NCI-H1417 treated with DMSO at 0.1 percent for 48 hours (cell line): ENCODE measurements at places on chromosomes 2 and 18.
A peak's percentile ranks its signal among the peaks of the same experiment; 100 is the strongest.

GRCh38 chr2:215868846-215869543, 144.4 kb downstream of the MREG start:
- DNase-seq: no peak

- no peak for DNase-seq
These were observed 27.5 kb downstream of the CDH20 start for GRCh38 chr18:61360404-61361383.

GRCh38 chr2:69642709-69643601, 584 bp downstream of the AAK1 start:
- DNase-seq: peak; percentile 19

- DNase-seq: no peak
These were observed 128.0 kb downstream of the EPHA4 start for GRCh38 chr2:221444106-221444505.

- DNase-seq: no peak
These were observed 4.0 kb upstream of the MREG start for GRCh38 chr2:216017365-216017764.

- no peak for DNase-seq
These were observed 493.8 kb upstream of the NRP2 start for GRCh38 chr2:205188239-205189138.

- DNase-seq: no peak
These were observed 104.0 kb upstream of the REV1 start for GRCh38 chr2:99593692-99594427.

DNA sequence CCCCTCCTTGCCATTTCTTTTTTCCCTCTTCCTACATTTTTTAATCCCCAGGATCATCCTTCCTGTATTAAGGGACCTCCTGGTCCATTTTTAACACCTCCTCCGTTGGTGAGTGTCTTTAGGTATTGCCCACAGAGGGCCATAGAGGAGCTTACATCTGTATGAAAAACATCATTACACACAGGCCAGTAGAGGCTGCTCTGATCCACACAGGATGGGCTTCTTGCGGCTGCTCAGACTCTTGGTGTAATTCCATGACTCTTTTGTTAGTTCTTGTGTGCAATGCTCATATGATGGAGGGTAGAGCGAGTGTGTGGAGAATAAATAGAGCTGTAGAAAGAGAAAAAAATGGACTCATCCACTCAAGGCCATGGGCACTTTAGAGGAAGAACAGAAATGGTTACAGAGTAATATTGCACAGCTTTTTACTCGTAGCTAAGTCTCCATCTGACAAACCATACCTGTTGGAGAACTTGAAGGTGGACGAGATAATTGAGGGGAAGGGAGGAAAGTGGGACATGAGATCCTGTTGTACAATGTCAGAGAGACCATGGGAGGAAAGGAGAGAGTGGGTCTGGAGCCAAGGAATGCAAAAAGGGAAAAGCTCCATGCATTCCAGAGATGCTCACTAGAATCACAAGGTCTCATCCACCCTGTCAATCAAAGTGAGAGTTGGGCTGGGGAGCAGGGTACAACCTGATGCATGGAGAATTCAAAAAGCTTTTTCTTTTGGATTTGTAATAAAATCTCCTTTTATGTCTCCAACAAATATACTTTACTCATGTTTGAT, 129.7 kb upstream of the TNP1 start:
- no peak for DNase-seq

- DNase-seq: no peak
These were observed 56.6 kb downstream of the FAM228A start for GRCh38 chr2:24231461-24231881.

DNA sequence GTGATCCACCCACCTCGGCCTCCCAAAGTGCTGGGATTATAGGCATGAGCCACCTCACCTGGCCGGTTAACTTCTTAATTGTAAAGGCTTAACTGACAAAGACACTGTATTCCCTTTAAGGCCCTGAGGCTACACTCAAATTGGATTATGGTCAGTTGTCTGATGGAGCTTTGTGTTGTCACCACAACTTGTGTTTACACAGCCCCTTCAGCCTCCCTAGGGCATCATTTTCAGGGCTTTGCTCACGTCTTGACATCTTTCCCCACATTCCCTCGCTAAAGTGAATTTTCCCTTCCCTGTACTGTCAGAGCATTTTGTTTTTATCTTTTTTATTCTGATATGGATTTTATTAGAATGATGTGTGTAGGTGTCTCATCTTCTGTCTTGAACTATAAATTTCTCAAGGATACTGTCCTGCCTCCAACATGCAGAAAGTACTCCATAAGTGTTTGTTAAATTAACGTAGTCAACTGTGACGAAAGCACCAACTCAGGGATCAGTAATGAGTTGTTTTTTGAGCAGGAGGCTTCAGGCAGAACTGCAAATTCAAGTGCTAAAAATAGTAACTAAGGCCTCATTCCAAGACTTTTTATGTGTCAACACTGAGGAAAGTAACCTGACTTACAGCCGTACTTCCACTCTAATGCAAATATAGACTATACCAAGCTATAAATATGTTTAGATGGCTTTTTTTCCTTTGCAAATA, 77.1 kb upstream of the NARS1 start:
- peak; percentile 17 for DNase-seq

GRCh38 chr2:59312967-59313940, 1072.1 kb upstream of the FANCL start:
- DNase-seq: no peak

DNA sequence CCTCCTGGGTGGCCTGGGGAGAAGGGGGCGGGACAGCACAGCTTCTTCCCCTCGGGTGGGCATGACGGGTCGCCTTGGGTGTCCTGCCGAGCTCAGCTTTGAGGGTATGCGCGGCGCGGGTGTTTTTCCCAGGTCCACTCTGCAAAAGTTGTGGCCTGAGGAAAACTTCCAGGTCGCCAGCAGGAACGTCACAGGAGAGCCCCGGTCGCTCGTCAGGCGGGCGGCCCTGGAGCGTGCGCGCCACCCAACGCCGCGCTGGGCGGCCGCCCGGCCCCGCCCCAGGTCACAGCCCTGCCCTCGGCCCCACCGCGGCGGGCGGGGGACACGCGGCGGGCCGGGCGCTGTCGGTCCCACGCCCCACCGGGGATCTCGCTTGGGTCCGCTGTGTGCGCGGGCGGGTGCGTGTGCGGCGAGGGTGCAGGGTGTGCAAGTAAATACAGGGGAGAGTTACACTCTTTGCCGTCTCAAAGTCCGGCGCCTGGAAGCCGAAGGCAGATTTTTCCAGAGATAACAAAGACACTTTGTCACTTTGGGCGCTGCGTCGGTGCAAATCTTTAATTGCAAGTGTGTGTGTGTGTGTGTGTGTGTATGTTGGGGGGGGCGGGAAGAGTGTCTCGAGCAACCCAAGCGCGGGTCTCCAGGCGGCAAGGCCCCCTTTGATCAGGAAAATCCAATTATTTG, 616 bp upstream of the SP5 start:
- no peak for DNase-seq

GRCh38 chr18:74116633-74117554, 30.7 kb downstream of the FBXO15 start:
- DNase-seq: peak; percentile 9

DNA sequence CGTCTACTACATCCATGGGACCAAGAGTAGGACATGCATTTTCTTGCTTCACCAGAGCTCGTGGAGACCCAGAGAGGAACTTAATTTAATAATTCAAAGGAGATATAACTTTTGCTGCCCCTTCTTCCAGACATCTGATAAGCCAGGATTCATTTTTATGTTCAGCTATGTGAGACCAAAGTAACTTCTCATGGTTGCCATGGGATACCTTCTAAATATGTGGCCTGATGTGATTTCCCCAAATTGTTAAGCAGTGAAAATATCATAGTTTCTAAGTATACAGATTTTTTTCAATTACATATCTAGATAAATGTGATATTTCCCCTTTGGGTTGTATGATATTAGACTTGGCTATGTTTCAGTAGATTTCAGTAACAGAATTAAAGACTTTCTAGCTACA, 185.5 kb upstream of the FN1 start:
- no peak for DNase-seq

- DNase-seq: no peak
These were observed 1632.8 kb upstream of the CELF4 start for GRCh38 chr18:39198376-39198775.

DNA sequence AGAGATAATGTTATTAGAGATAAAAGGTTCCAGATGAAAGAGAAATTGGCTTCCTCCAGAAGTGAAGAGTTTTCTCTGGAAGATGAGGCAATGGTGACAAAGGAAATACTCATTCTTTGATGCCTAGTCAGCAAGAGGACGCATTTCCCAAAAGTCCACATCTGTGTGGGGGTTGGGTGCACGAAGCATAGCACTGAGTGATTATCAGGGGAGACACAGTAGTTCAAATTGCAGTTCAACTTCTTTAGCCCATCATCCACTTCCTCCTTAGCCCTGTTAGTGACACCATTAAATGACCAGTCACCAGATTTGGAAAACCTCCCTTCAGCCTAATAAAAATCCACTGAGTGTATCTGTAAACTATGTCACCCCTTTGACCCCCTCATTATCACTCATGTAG, 80.9 kb upstream of the PHLPP1 start:
- DNase-seq: no peak

- DNase-seq: no peak
These were observed 1.1 kb downstream of the FECH start for GRCh38 chr18:57585421-57585820.

GRCh38 chr2:126719833-126720351, 63.9 kb downstream of the GYPC start:
- no peak for DNase-seq

- no peak for DNase-seq
These were observed 25.5 kb downstream of the ITPRID2 start for GRCh38 chr2:181916726-181917718.

DNA sequence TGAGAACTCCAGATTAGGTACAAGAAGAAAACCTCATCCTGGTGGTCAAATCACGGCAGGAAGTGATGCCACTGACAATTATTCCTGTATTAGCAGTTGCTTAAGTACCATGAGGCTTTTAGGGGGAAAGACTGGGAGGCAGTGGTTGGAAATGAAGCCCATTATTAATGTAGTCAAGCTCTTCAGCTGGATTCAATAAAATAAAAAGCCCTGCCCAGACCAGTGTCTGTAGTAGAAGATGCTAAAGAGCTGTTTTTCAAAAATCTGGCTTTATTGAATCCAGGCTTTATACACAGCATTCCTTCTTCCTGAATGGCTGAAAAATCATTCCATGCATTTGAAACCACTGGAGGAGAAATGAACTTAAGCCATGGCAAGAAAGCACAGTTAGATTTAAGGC, 155.2 kb downstream of the BCL2 start:
- DNase-seq: no peak

DNA sequence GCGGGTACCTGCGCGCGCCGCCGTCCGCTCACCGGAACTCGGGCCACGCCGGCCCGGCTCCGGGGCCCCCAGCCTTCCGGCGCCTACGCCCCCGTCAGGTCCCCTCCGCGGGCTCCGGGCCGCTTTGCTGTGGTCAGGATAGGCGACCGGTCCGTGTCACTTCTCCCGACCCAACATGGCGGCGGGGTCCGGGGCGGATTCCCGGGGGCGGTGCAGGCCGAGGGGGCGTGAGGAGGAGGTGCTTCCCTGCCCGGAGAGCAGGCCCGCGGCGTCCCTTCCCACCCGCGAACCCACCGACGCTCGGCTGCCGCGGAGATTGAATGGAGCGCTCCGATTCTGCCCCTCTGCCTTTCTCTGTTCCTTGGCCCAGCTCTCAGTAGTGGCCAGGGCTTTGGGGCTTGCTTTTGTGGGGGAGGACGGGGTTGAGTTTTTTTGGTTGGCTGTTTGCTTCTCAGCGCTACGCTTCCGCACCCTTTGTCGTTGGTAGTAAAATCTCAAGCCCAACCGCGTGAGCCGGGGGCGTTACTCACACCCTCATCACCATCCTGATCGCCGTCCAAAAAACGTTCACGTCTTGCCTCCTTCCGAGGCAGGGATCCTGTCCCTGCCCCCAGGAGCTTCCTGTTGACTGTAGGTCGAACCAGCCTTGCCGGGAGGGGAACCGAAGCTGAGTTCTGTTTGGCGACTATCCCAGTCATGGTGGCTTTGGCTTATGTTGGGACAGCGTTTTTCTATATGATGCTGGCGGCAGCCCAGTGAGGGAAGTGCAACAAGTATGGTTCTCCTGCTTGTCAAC, 532 bp upstream of the YES1 start:
- no peak for DNase-seq

DNA sequence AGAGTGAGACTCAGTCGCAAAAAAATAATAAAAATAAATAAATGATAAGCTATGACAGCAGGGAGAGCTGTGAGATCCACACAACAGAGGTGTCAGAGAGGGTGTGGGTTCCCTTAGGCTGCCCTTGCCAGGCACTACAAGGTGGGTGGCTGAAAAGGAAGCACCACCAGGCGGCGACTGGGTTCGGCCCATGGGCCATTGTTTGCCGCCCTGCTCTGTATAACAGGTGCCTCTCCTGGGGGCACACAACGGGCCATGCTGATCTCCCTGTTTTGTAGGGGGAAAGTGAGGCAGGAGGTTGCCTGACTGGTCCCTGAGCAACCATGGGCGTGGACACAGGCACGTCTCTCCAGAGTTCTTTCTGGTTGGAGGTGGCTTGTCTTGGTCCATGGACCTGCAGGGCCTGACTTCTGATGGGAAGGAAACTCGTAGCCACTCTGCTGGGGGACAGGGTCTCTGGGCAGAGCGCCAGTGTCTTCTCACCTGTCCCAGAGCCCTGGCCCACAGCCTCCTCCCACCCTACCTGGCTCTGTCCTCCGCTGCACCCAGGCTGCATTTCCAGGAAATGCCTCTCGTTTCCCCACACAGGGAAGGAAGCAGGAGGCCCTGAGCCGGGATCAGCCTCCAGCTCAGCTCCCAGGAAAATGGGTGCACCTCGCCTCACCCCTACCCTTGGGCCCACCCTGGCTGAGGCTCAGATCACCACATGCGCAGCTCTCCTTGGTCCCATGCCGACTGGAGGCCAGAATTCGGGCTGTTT, 109.6 kb upstream of the ODC1 start:
- DNase-seq: no peak

DNA sequence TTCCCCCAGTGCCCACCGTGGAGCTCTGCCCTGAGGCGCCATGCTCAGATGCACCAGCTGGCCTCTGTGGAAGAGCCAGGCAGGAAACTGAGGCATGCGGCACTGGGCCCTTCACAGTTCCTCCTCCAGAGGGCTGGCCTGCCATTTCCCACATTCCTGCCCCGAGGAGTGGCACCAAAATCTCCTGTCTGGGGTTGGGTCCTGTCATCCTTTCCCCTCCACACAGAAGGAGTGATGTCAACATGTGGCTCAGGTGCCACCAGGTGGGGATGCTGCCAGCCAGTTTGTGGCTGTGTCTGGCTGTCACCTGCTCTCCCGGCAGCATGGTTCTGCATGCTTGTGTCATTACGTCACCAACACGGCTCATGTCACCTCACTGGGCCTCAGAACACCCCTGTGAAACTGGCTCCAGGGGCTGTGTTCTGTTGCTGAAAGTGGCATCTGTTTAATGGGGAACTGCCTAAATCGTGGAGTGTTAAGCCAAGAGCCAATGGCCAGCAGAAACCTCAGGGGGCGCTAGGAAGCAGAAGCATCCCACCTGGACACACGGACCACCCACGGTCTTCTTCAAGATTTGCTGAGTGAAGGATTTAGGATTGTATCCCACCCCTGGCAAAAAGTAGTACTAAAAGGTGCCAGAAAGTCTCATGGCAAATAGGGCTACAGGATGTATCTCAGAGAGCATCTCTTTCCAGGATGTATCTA, 51.3 kb downstream of the ZAP70 start:
- DNase-seq: no peak
